ENCODE measurements at places on chromosomes 2 and 18.

DNA sequence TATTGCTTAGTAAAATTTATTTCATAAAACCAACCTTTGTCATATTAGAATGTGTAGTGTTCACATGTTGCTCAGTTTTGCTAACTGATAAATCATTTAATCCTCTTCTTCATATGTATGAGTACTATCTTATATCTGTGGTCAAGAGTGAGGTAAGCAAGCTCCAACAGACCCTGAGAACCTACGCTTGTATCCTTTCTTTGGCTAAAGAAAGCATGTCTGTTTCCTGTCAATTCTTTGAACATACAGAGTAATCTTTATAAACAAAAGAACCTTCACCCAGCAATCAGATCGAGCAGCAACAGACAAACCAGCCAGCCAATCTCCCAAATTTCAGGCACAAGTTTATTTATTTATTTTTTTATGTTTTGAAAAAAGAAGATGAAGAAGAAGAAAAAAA is 6.4 kb downstream of the ADCYAP1 start:
- no peak for DNase-seq

- no peak for DNase-seq
Observed at GRCh38 chr2:67548317-67549201, 151.4 kb downstream of the ETAA1 start.

- DNase-seq: no peak
Observed at GRCh38 chr2:172893671-172894070, 158.0 kb downstream of the RAPGEF4 start.

- DNase-seq: no peak
Observed at GRCh38 chr2:101249826-101250225, 2.9 kb upstream of the CNOT11 start.

DNA sequence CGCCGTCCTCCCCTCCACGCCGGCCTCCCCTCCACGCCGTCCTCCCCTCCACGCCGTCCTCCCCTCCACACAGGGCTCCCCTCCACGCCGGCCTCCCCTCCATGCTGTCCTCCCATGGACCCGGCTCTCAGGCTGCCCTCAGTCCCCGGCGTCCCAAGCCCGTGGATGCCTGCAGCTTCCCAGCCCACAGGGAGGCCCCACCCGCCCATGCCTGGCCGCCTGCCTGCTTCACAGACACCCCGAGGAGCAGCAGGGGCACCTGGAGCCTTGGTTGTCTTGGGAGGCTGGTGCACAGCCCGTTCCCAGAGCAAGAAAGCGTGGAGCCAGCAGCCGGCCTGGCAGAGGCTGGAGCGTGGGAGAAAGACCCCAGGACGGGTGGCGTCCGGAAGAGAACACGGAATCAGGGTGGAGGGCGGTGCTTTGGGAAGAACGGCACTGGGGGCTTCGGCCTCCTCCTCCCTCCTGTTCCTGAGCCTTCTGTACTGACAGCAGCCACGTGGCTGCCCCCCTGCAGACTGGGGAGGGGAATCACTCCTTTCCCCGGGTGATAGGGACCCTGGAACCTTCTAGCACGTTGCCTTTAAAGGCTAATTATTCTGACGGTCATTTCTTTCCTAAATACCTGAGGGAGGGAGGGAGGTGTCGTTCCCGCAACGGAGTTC is 26.2 kb upstream of the KCNG2 start:
- no peak for DNase-seq

DNA sequence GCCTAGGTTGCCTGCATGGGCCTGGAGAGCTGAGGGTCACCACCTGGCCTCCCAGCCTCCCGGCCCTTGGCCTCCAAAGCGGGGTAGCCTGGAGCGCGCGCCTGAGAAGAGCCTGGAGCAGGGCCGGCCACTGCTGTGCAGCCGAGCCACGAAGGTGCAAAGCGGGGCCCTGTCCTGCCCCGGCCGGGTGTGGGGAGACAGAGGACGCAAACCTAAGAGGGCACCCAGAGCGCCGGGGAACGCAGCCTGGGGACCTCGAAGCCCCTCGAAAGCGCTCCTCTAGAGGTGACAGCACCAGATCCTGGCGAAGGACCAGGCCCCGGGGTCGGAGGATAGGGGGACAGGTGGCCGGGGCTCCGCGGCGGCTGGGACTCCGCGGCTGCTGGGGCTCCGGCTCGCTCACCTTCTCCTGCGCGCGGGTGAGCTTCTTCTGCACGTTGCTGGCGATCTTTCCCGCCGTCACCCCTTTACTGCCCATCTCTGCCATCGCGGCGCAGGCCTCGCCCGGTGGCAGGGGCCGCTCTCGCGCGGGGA is 430 bp downstream of the BIN1 start:
- DNase-seq: no peak

GRCh38 chr2:47520302-47520630 is 117.3 kb downstream of the MSH2 start:
- no peak for DNase-seq

GRCh38 chr2:37670378-37671008 is 949 bp downstream of the CDC42EP3 start:
- DNase-seq: no peak

DNA sequence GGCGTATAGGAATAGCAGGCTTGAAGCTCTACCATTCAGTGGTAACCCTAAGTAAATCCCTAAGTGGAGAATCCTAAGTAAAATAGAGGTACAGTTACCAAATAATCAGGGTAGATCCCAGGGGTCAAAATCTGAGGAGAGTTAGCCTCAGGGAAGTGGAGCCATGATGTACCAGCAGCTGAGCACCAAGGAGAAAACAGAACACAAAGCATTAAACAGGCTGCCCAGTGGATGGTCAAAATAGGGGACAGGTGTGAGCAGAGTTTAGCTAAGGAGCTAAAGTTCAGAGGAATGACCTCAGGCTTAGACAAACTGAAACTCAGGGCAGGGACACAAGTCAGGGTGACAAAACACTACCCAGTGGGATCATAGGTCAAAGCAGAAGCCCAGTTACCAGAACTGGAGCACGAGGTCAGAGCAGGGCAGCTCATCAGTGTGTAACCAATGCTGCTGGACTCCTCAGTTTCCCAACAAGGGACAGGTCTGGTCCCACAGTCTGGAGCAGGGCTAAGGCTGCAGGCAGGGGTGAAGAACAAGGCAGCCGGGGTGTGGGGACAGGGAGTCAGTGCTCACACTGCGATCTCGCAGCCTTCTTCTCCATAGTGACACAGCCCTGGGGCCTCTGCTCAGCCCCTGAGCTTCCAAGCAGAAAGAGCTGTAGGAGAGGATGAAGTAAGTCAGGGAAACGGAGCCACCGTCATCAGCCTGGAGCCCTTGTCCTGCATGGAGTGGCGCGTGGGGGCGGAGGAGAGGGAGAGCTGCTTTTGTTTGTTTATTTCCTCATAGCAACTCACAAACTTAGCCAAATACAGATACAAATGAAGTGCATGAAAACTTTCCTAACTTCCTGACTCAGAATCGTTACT is 264.0 kb downstream of the MREG start:
- peak; percentile 67 for DNase-seq

DNA sequence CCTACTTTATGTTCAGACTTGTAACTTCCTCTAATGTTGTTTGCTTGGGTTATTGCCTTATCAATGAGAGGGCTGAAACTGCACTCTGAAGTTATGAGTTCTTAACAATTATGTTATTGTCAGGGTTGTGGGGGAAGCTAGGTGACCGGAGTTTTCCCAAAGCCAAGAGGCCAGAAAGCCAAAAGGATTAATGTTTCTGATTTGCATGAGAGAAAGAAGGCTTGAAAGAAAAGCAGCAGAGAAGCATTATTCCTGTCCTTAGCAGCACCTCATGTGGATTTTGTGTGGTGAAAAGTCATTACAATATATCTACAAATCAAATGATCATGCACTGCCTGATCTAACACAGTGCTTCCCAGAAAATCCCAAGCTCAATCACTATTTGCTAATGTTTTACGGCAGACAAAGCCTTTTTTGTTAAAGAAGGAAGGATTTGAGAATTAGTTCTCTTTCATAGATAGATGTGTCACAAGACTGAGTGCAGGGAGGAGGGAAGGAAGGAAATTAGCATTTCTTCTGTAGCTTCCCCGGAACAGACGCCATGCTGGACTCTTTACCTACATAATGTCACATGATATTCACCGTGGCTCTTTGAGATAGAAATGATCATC is 203.2 kb downstream of the ALK start:
- no peak for DNase-seq

DNA sequence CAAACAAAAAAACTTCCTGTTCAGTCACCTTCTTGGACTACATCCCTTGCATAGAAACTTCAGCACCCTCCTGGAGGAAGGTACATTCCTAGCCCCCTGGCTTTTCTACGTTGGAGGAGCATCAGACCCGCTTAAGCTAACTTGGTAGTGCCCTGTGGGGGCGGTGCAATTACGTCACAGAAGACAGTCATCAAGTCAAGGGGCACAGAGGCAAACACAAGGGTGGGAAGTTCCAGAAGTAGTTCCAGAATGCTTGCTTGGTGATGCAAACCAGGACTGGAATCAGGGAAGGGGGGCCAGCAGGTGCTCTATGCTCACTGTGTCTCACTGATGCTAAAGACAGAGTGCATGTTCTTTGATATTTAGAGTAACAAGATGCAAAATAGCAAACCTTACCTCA is 15.2 kb upstream of the AGFG1 start:
- no peak for DNase-seq

DNA sequence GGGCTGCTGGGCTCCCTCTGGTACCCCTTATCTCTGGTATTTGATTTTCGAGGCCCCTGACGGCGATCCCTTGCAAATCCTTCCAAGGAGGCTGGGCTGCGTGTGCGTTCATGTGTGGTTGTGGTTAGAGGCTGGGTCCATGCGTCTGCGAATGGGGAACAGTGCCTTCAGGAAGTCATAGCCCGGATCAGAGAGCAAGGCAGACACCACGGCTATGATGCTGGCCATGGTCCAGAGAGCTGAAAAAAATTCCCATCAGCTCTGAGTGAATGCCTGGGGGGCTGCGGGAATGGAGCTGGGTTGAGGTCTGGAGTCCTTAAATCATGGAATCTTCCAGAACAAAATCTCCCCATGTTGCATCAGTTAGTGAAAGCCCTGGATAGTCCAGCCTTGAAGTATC is 145.5 kb downstream of the ACKR3 start:
- no peak for DNase-seq

- DNase-seq: no peak
Observed at GRCh38 chr2:231752061-231752460, 29.0 kb downstream of the PDE6D start.

DNA sequence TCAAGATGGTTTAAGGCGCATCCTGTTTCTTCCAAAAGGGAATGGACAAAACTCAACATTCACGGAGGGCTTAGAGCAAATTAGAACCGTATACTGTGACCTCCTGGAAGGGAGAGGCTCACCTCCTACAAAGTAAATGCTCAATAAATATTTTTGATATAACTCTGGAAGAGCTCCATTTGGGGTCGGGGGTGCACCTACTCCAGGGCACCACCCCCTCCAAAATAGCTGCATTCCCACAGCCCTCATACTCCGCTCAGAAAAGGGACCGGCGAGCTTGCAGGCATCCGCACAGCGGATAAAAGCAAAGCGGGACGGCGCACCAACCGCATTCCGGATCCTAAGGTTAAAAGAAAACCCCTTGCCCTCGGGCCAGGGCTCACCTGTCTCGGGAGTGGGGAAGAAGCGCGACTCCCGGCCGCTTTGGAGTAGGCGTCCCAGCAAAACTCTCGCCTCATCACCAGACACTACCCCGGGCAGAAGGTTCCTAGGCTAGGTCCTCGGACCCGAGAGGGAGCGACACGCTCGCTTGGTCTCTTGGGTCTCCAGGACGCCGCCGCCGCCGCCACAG is 378 bp downstream of the WDPCP start:
- no peak for DNase-seq

- no peak for DNase-seq
Observed at GRCh38 chr2:181810823-181811695, 80.5 kb upstream of the ITPRID2 start.

DNA sequence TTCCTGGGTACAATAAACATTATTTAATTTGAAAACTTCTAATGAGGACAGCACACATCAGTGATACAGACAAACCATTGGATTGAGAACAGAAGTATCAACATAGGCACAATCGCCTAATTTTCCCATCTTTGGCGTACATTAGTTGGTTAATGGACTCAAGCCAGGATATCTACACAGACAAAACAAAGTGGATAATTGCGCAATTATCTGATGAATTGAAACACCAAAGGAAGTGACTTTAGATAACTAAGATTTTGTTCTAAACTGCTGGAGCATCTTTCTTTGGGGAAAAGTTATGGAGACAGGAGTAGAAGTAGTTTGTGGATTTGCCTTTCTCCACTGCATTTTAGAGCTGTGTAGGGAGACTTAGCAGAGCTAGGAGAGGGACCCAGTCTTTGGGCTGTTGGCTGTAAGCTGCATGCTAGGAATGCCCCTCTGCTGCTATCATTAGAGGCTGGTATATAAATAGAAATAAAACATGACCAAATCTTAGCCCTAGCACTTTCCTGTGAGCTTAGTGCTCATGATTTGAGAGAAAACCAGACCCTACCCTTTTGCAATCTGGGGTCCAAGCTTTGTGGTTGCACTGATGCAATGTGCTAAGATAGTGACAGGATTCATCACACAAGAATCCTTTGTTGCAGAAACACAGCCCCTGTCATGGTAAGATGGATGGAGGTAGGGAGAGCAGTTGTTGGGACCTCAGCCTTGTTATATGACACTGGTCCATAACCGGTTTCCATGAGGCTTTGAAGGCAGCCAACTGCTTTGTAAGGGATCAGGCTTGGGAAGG is 264.5 kb upstream of the PIK3C3 start:
- no peak for DNase-seq

GRCh38 chr2:18976168-18976961 is 382.1 kb downstream of the OSR1 start:
- DNase-seq: no peak

GRCh38 chr18:63949068-63949737 is at the start of gene HMSD:
HMSD (plus strand) TSS chr18:63949301; CDS start chr18:63953456, 4,155 bp downstream.
- peak; percentile 52 for DNase-seq

DNA sequence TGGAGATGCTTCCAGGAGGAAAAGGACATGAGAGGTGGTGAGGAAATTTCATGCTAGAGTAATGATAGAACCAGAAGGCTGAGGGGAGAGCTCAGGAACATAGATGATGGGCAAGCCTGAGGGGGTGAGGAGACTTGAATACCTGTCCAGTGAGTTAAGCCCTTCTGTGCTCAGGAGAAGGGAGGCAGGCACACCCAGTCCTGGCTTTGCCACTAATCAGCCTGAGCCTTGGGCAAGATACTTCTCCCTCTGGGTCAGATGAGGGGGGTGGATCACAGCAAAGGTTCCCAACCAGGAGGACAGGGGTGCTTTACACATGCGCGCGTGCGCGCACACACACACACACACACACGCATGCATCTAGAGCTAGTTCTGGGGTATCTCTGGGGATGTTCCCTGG is 151.6 kb upstream of the MSH6 start:
- DNase-seq: no peak

DNA sequence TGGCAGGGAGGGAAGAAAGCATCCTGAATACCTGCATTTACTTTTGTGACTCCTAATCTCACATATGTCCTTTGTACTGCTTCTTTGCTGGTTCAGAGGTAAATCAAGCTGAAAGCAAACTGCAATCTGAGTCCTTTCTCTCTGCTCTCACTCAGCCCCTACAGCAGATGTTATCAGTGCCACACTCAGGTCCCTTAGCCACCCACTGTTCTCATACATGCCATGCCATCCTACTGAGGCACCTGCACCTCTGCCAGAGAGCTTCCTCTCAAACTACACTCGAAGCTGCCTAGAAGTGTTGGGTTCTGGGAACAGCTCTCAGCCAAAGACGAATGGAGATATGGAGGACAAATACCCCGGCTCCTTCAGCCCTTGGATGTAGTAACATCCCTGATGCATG is 244.5 kb downstream of the TXNL1 start:
- DNase-seq: no peak

GRCh38 chr2:128411431-128411830 is 92.8 kb upstream of the HS6ST1 start:
- no peak for DNase-seq

Measured in left ventricle myocardium inferior (tissue), 1 donor.